Colonic mucosa (tissue), 4 donors: ENCODE measurements at places on chromosomes 3 and 15.

GRCh38 chr15:74488776-74489175 lies 27.8 kb upstream of the UBL7 start:
- no peak for DNase-seq

DNA sequence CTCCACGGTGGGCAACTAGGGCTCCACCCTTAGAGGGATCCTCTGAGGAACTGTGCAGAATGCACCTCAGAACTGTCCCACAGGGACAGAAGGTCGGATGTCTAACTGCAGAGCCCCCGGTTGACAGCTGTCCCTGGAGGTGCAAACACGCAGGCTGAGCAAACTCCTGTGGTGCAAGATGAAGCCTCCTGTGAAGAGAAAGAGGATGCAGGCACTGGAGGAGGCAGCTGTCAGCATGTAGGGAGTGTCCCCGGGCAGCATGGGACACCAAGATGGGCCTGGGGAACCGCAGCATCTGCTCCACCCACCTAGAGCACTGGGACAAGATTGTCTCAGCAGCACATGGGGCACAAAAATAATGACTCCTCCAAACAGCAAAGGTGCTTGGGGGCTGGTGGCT lies 258.9 kb downstream of the ABHD5 start:
- DNase-seq, result no peak

- no peak for DNase-seq
These were observed 109.6 kb upstream of the RBMS3 start for GRCh38 chr3:29171043-29171990.

- DNase-seq, result no peak
These were observed 12.8 kb downstream of the PYDC2 start for GRCh38 chr3:191473661-191474198.

DNA sequence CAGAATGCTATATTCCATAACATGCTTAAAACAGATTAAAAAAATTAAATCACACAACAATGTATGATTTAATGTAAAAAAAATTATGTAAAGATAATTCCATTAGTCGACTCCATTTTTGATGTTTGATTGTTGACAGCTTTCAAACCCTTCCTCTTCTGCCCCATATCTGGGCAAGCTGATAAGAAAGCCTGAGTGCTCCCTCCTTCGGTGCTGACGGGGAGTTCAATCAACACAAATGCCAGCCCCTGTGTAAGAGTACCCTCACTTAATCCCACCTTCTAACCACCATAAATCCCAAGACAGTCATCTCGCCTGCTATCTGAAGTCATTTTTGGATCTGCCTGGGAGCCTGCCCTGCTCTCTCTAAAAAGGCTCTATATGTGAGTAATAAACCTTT lies 59.8 kb upstream of the IP6K2 start:
- no peak for DNase-seq

GRCh38 chr3:5181469-5182141 lies 5.9 kb upstream of the EDEM1 start:
- no peak for DNase-seq

DNA sequence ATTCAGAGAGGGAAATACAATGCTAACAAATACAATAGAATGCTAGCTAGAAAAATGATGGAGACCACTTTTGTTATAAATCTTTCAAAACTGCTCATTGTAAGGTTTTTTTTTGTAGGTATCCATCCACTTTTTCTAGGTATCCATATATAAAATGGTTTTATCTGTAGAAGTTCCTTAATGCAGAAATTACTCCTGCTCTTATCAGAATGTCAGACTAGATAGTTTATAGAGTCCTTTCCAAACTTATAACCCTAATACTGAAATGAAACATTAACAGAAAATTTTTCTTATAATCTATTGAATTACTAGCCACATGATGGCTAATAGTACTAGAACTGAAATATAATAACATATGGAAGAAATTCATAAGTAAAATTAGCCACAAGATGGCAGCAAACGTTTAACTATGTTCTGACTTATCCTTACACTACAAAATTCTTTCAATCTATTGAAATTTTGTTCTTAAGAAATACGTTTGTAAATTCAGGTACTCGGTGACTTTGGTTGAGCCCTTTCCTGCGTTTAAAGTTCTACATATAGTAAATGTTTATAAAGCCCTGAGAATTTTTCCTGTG lies 58.5 kb downstream of the ECT2 start:
- no peak for DNase-seq

DNA sequence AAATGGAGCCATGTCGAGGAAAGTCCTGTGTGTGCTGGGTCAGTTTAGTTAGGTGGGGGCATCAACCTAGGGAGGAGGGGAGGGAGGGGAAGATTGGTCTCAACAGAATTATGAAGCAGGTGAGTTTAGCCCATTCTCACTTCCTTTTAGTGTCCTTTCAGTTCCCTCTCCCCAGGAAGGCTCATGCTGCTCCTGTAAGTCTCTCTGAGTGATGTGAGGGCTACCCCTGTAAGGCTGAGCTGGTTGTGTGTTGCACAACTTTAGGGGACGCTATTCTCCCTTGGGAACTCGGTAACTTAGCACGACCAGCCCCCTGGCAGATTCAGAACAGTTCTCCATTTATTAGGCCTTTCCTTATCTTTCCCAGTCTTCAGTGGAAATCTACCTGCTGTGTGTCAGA lies 21.2 kb downstream of the IL5RA start:
- no peak for DNase-seq

DNA sequence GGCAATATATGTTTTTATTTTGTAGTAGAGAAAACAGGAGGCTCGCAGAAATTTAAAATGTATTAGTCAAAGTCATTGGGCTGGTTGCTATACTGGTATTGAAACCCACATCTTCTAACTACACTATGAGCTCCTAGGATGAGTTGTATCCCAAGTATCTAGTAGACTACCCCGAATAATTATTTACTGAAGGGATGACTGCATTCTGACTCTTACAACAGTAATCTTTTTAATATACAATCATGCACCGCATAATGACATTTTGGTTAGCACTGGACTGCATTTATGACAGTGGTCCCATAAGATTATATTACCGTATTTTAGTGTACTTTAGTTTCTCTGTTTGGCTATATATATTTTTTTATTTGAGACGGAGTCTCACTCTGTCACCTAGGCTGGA lies 15.3 kb downstream of the PIGB start:
- DNase-seq, result no peak

DNA sequence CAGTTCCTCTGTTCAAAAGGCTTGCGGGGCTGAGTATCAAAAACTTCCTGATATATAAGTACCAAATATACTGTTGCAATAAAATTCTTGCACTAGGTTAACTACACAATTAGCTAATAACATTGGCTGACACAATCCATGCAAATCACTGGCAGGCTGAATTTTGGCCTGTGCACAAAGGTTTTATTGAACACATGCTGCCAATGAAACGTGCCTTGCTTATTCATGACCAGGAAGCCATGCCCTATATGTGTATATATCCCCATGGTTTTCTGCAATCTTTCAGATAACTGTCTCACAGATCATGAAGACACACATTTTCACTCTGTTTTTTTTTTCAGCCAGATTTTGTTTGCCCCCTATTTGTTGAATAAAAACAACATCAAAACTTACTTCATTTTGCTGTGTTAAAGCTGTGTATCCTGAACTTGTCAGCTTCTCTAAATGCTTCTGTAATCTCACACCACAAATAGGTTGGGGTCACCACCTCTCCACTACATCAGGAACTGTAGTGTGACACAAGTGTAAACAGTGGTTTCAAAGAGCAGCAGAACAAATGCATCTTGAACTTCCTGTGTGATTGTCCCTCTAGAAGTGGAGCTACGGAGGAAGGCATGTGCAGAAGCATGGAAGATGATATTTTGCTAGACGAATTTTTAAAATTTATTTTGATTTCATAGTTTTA lies 920.7 kb upstream of the NR2F2 start:
- no peak for DNase-seq

- DNase-seq, result no peak
These were observed 583.1 kb upstream of the CFAP20DC start for GRCh38 chr3:59632760-59633573.

GRCh38 chr15:60901647-60902046 lies 327.5 kb downstream of the RORA start:
- no peak for DNase-seq

DNA sequence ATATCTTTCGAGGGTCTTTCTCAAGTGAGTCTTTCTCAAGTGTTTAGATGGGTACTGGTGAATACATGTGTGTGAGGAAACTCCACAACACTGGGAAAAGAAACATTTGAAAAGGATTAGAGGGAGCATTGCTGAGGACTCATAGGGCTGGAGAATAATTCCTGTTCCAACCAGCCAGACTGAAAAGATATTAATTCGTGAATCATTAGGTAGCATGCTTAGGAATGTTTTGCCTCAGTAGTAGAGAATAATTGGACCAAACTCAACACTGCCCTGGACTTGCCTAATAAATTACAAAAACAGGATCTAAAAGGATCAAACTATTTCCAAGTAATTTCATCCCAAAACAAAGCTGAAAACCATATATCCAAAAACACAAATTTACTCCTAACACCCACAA lies 17.3 kb downstream of the PP2D1 start:
- DNase-seq, result no peak

DNA sequence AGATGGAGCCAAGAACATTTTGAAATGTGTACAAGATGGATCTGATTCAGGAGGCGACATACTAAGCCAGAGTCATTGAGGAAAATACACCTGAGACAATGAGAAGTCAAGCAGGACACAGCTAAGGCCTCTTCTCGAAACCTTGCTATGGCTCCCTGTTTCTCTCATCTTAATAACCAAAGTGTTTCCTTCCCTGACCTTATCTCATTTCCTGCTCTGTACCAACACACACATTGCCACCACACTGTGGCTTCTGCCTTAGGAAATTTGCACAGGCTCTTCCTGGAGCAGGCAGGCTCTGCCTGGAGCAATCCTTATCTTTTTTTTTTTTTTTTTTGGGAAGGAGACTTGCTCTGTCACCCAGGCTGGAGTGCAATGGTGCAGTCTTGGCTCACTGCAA lies 36.6 kb downstream of the OXSM start:
- no peak for DNase-seq

- no peak for DNase-seq
These were observed 372.9 kb upstream of the LMCD1 start for GRCh38 chr3:8128686-8129085.

GRCh38 chr15:66388576-66388975 lies 1.9 kb downstream of the MAP2K1 start:
- no peak for DNase-seq

DNA sequence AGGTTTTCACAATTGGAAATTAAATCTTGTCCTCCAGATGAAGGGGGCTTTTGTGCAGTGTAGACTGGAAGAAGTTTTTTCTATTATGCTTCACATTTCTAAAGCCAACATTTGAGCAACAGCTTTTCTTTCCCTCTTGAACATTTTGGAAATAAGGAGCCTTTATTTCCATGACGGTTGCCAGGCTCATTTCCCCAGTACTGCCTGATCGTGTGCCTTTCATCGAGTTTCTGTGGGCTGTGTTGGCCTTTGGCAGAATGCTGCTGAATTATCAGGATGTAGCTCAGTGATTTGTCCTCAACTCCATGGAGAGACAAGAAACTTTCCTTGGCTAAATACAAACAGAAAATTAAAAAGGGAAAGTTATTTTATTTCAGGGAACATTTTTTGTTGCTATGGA lies 314.8 kb upstream of the LRRC3B start:
- DNase-seq, result no peak

DNA sequence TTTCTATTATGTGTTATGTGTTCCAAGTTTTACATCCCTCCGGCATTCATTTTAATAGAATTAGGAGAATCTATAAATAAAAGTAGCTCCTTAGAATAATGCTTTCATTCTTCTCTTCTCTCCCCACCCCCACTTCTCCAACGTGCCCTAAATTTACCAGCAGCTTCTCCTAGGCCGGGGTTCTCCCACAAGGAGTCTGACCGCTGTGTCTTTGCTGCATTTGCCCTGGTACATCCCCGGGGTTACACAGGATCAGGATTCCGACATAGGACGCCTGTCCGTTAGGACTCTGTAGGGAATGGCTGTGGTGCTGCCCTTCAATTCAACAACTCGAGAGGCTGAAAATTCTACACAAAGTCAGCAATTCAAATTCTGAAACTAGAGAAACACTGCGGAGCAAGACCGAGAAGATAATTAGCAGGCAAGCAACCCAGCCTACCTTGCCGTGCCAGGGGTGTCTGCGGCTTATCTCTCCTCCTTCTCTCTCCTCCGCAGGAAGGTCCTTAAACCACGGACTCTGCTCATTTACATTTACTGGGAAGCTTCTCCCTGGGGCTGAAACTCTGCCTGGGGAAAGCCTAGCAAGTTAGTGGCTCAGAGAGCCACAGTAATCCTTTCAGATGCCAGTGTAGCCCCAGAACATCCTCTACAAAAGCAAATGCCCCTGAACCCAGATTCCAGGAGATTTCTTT lies 18.8 kb downstream of the PCSK6 start:
- DNase-seq, result no peak

DNA sequence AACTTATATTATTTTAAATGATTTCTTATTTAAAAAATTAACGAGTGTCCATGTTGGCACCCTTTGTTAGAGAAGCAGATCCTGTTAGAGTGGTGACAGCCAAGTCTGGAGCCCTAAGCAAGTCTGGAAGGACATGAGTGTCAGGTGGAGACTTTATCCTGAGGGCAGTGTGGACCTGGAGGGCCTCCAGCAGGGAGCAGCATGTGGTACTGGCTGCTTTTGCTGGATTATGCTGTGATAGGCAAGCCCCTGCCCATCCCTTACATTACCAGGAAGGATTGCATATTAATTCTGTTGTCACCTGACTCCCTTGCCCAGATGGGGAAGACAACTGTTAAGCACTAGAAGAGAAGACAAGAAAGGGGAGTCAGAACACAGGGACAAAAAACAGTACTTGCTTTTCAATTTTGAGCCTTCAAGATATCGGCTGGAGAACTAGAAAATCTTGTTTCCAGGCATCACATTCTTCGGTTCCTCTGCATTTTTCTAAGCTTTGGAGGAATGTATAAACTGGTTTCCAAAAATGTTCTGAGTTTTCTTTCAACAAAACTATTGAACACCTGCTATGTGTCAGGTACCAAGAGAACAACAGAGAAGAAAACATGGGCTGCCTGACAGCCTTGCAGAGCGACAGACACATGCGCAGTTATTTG lies 22.7 kb downstream of the ZNF860 start:
- DNase-seq, result no peak
